ENCODE measurements at places on chromosomes 4 and X.

DNA sequence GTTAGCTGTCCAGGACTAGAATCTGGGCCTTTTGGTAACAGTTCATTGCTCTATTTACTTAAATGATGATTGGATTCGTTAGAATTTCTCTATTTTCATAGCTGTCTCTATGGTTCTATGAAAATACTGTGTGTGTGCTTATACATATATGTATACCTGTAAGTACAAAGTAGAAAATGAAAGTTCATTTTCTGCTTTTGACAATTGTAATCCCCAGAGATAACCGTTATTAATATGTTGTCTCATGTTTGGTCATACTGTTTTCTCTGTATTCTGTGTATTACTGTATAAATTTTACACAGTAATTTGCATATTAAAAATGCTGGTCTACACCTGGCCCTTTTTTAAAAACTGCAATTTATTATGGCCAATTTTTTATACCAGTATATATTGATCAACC lies 55.4 kb downstream of the CLCN3 start:
- DNase-seq, result no peak

GRCh38 chr4:36343501-36344175 lies 62.2 kb downstream of the DTHD1 start:
- no peak for DNase-seq

- no peak for DNase-seq
Measured at GRCh38 chr4:137343221-137343620, 189.1 kb downstream of the PCDH18 start.

DNA sequence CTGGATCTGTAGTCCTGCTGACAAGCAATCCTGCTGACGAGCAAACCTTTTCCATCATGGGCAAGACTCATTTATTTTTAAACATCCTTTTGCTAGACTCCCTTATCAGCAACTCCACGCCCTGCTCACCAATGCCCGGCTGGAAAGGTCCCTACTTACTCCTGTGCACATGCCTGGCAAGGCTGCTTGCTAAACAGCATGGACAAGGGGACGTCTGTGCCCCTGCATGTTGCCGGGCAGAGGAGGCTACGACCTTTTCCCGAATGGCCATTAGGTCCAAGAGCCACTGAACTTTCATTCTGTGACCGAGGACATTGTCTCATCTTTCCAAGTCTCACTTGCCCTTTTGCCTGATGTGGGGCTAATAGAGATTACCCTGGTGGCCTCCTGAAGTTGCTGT lies 98.6 kb downstream of the MGST2 start:
- DNase-seq, result no peak

GRCh38 chr4:177308847-177309521 lies 690 bp upstream of the NEIL3 start:
- no peak for DNase-seq

DNA sequence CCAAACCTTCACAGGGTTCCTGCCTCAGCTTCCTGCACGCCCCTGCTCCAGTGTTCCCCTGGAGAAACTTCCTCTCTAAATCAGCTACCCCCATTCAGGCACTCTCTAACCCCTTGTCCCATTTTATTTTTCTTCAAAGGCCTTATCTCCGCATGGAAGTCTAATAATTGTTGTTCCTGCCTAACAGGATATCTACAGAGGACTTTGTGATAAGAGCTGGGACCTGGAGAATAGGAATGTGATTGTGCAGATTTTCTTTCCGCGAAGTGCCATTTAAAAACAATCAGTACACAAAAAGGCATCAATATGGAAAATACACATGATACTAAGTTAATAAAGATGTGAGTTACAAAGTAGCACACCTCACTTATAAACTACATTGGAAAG lies 32.6 kb downstream of the LDB2 start:
- DNase-seq, result no peak

DNA sequence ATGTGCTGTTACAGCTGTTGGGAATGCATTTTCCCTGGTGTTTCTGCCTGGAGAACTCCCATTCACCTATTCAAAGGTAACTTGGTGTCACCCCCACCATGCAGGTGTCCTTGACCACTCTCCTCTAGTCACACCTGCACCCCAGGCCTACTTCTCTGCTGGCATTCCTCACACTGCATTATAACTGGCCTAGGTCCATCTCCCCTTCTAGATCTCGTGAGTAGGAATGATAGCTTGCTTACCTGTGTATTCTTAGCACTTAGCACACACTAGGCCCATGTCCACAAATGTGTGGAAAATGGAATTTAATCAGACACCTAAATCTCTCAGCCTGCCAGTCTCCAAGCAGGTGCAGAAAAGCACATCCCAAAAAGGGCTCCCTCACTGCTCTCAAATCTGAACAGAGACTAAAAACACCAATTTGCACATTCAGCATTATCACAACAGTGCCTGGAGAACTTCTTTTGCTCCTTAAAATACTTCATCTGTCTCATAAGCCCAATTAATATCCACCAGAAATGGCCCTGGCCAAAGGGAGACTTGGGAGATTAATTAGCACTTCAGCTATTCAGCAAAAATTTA lies 18.3 kb downstream of the SCD5 start:
- no peak for DNase-seq

DNA sequence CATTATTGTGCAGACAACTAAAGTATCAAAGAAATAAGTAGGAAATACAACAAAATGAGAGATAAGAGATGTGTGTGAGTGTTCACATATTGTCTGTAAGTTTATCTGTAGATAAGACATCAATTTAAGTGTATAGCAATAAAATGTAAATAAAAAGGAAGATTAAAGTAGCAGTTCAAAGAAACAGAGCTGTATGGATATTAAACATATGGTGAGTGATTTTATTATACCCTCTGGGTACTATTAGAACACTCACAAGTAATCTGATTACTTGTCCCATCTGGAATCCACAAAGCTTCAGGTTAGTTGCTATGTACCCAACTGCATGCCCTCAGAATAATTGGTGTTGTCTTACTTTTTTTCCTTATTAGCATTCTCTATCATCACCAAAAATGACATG lies 747.9 kb upstream of the ADGRL3 start:
- no peak for DNase-seq

GRCh38 chrX:11381464-11381863 lies 88.3 kb downstream of the AMELX start:
- DNase-seq, result peak; percentile 21

GRCh38 chr4:108484187-108484586 lies 136.2 kb upstream of the RPL34 start:
- no peak for DNase-seq

DNA sequence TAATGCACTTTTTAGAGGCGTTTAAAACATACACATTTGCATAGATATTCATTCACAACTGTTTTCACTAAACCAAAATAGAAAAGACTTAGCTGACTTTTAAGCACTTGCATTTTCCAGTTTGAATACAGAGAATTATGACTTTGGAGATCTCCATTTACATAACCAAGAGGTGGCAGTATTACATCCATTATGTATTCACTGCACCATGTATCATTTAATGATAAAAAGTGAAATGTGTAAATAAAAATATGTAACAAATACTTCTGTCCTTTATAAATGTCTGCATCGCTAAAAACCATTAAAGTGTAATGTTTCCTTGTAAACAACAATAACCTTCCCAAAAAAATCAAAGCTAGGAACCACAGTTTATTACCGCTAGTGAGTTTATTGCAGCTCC lies 413.2 kb downstream of the FGF13 start:
- DNase-seq, result no peak

DNA sequence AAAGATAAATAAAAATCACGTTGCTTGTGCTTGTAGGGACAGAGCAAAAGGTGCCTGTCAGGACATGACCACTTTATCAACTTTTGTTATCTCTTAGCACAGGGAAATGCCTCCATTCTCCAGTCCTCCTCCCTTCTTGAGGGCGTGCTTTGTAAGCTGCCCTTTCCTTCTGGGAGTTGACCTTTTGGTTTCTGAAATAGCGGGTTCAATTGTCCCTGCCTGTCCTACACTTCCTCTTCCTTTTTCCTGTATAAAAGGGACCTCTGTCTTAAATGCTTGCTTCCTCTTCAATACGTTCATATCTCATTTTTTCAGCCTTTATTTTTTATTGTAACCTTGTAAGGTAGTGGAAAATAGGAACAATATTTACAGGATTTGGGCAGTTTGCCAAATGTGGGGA lies 153.5 kb downstream of the SH3BGRL start:
- DNase-seq, result no peak

- no peak for DNase-seq
Measured at GRCh38 chr4:52098618-52099017, 47.5 kb downstream of the SPATA18 start.

DNA sequence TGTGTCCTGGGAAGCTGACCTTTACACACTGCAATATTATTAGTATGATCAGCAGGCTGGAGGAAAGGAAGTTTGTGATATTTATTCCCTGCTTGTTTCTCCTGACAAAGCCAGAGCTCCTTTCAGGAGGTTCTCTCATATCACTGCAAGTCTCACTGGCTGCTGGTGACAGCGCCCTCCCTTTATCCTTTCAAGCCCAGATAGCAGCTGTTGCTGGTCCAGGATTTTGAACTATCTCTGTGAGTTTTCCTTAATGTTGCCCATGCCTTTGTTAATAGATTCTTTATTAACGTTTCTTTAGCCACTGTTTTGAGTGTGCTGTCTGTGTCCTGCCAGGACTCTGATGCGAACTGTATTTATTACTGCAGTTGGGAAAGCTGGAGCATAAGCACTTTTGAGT lies 518.7 kb downstream of the C4orf33 start:
- no peak for DNase-seq

Measured in fibroblast of skin of left biceps (primary cell).